ENCODE measurements at places on chromosomes 6 and 20. TPM values are rescaled to one million over a fixed set of nuclear protein-coding genes. Genes with fewer than 3 reads are reported as not detected.

GRCh38 chr20:5570452-5570851 lies 179.7 kb upstream of the SHLD1 start:
- no peak for DNase-seq
- H3K4me1 ChIP-seq: no peaks in the 10 kb centered on the region
- no peak overlapping the region for H3K27ac ChIP-seq
- H3K4me3 ChIP-seq: no peak overlapping the region
- H3K36me3 ChIP-seq: no peaks in the 10 kb centered on the region

DNA sequence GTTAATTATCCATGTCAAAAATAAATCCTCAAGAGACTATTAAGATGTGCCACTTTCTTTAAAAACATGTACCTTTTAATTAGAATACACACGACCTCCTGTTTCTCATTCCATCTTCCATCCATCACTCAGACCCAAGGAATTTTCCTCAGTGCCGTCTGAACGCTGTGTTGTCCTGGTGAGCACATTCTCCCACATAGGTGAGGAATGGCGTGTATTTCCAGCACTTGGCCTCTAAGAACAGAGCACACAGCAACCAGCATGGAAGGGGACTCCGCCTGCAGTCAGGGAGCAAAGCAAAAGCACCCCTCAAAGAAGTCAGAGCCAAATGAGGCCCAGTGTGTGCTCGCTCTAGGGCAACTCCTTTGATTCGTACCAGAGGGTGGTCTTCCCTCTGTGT lies 45.9 kb downstream of the TBXT start:
- H3K27me3 ChIP-seq: no peaks in the 10 kb centered on the region
- no peak overlapping the region for H3K4me3 ChIP-seq
- no peak for DNase-seq
- H3K4me1 ChIP-seq: no peaks in the 10 kb centered on the region
- H3K27ac ChIP-seq: no peak overlapping the region
- H3K36me3 ChIP-seq: no peaks in the 10 kb centered on the region

DNA sequence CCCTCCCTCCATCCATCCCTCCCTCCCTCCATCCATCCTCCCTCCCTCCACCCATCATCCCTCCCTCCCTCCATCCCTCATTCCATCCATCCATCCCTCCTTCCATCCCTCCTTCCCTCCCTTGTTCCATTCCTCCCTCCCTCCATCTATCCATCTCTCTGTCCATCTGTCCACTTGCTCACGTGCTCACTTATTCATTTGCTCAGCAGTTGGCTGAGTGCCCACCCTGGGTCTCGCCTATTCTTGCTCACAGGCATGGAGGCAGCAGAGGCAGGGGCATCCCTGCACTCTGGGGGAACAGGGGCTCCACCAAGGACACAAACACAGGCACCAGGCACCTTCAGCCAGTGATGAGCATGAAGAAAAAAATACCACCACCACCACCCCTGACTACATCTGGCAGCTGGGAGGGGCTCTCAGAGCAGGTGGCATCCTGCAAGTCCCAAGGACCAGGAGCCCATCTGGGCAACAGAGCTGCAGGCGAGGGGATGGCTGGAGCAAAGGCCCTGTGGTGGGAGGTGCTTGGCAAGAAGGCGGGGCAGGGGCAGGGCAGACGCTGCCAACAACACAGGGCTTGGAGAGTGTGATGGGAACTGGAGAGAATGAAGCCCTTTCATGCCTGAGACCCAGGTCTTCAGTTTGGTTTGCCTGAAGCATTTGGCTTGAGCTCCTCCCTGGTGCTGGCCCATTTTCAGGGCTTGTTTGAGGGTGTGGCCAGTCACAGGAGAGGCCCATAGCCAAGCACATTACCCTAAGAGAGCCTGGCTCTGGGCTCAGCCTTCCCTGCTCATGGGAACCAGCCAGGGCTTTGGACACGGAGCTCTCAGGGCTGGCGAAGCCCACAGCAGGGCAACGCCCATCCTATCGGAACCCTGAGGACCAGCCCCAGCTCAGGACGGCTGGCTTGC lies 40.2 kb upstream of the MRGBP start:
- no peak overlapping the region for H3K4me3 ChIP-seq
- H3K36me3 ChIP-seq: no peaks in the 10 kb centered on the region
- no peaks in the 10 kb centered on the region for H3K4me1 ChIP-seq
- peak; percentile 29 for DNase-seq
- no peak overlapping the region for H3K27ac ChIP-seq

- peak; percentile 68 for DNase-seq
- H3K27me3 ChIP-seq: no peaks in the 10 kb centered on the region
- no peak overlapping the region for H3K27ac ChIP-seq
- peaks cover 5% of the 10 kb centered on the region for H3K4me1 ChIP-seq
- H3K4me3 ChIP-seq: no peak overlapping the region
Observed at GRCh38 chr20:19211661-19212468, 577 bp upstream of the SLC24A3 start.

- no peaks in the 10 kb centered on the region for H3K4me1 ChIP-seq
- no peak overlapping the region for H3K27ac ChIP-seq
- no peaks in the 10 kb centered on the region for H3K27me3 ChIP-seq
Observed at GRCh38 chr6:47004463-47004862, 37.7 kb downstream of the ADGRF1 start.

DNA sequence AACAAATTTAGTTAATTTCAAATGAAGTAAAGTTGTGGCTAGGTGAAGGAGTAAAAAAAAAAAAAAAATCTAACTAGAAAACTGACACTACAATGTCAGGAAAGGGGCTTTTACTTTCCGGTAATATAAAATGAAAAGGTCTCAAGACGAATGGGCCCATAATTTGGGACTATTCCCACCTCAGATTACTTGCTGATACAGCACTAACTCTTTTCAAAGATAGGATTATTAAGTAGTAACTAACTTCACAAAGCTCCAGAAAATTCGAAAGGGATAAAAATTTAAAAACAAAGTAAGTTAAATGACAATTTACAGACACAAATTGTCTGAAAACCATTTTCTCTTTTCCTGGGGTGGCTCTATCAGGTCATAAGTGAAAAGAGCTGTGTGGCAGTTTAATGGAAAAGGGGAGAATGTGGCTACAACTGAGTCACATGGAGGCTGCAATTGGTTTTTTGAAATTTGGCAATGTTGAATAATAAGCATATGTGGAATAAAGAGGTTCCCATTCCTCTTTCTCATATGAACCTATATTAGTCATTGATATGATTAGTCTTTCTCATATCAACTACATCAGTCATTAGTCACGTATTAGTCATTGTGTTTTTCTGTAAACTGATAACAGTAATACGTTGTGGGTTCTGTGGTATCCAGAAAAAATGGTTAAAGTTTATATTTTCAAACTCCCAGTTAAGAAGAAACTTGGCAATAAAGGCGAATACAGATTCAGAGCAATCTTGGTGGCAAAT lies 78.0 kb downstream of the RWDD2A start:
- H3K36me3 ChIP-seq: no peaks in the 10 kb centered on the region
- H3K4me3 ChIP-seq: no peak overlapping the region
- H3K4me1 ChIP-seq: no peaks in the 10 kb centered on the region
- DNase-seq: no peak
- no peaks in the 10 kb centered on the region for H3K27me3 ChIP-seq

Gene MUCL3
- total RNA-seq: 0.09 TPM

DNA sequence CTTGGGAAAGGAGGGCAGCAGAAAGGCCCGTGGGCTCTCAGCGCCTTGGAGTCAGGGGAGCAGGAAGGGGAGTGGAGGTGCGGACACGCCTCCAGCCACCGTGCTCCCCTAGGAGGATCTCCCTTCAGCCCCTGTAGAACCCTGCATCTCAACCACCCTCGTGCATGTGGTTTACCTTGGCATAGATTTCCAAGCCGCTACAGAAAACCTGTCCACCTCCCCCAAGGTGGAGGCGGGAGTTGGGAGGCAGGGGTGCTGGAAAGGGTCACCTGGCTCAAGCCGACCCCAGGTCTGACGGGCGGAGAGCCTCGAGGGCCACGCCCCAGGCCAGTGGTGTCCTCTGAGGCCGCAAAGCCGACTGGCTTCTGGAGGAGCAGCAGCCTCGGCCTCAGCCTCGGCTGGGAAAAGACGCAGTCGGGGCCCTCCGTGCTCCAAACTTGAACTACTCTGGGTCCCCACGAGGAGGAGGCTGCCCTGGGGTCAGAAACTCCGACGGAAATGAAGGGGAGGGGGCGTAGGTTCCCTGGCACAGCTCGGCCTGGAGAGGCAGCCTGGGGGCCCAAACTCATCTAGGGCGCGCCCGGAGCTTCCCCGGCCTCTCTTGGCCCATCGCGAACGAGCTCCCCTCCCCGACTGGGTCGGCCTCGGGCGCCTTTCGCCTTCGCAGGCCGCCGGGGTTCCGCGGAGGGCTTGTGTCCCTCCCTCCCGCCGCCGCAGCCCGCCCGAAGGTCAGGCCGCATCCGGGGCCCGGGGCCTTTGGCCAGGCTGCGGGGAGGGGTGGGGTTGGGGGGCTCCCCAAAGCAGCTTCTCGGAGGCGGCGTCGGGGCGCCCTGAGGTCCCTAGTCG lies 6.3 kb upstream of the FOXF2 start:
- no peak overlapping the region for H3K4me3 ChIP-seq
- peaks cover 25% of the 10 kb centered on the region for H3K27me3 ChIP-seq

GRCh38 chr20:24721891-24722568 lies 227.0 kb upstream of the CST7 start:
- H3K27me3 ChIP-seq: no peaks in the 10 kb centered on the region
- H3K36me3 ChIP-seq: no peaks in the 10 kb centered on the region
- no peak overlapping the region for H3K27ac ChIP-seq
- H3K4me1 ChIP-seq: no peaks in the 10 kb centered on the region
- no peak for DNase-seq
- no peak overlapping the region for H3K4me3 ChIP-seq

GRCh38 chr6:135861189-135861588 lies 9.7 kb downstream of the PDE7B start:
- H3K4me3 ChIP-seq: no peak overlapping the region
- no peak for DNase-seq
- H3K36me3 ChIP-seq: no peaks in the 10 kb centered on the region
- H3K27me3 ChIP-seq: no peaks in the 10 kb centered on the region
- H3K27ac ChIP-seq: no peak overlapping the region
